Adrenal gland (tissue), 19 donors: ENCODE measurements at places on chromosomes 16 and 17. TPM values are rescaled to one million over a fixed set of nuclear protein-coding genes. Genes with fewer than 3 reads are reported as not detected.
A peak's percentile ranks its signal among the peaks of the same experiment; 100 is the strongest.

The PLEKHH3 gene
- 1.8 TPM for polyA plus RNA-seq

GRCh38 chr16:87043231-87044031 is 273.8 kb downstream of the C16orf95 start:
- DNase-seq: no peak

The MT1G gene
- 87.2 TPM for polyA plus RNA-seq

DNA sequence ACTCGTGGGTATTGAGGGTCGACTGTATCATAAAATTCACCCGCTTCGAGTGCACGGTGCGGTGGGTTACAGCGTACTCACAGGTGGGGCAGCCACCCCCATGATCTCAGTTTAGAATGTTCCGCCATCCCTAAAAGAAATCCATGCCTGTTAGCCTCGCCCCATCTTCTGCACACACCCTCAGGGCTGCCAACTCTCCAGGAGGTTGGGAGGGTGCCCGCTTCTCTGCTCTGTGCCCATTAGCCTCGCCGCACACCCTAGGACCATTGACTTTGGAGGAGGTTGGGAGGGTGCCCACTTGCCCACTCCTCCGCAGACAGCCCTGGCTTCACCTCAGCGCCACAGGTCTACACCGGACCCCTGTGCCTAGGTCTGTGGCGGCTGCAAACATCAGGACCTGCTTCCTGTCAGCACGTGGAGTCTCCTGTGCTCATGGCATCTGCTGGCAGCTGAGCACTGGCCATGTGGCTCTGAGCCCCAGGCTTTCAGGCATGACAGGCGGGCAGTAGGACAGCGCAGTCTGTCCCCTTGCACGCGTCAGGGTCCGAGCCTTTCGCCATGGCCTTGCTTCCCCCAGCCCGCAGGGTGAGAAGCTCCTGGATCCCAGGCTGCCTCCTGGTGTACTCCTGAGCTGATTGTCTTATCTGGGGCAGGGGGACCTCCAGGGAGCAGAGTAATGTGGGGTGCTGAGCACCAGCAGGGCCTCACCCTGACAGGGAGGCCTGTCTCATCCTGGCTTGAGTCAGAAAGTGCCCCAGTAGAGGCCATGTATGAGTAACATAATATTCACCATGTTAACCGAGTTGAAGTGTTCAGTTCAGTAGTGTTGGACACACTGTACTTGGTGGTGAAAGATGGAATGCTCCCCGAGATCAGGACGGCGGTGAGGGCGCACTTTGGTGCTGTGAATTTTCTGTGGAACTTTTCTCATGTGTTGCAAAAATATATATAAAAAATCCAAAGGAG is 21.9 kb downstream of the NME3 start:
- DNase-seq: no peak

GRCh38 chr16:25151996-25152395 is 40.5 kb downstream of the LCMT1 start:
- DNase-seq: no peak

DNA sequence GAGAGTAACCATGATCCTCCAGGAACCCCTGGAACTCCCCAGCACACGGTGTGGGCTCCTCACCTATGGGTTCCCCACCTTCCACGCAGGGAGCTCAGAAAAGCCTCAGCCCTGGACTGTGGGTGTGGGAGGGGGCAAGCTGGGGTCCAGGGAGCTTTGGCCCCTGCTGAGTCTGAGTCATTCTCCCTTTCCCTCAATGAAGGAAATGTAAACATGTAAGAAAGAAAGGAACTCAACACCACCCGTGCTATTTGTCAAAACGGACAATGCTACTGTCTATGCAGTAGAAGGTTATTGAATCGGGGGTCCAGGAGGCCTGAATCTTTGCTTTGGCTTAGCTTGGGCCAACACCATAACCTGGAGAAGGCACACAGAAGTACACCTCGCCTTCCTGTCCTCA is 222.8 kb downstream of the PMP22 start:
- DNase-seq: no peak

DNA sequence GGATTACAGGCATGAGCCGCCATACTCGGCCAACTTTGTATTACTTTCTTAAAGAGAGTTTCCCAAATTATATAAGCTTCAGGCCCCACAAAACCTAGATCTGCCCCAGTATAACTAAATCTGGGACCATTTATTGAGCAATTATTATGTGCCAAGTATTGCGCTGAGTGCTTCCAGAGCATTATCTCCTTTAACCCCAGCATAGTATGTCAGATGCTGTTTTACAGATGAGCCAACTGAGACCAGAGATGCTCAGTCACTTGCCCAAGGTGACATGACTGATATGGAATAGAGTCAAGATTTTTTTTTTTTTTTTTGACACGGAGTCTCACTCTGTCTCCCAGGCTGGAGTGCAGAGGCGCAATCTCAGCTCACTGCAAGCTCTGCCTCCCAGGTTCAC is 1.9 kb upstream of the ERBB2 start:
- no peak for DNase-seq

- no peak for DNase-seq
Observed at GRCh38 chr17:52751051-52751450, 592.5 kb upstream of the CA10 start.

The SLC26A11 gene
- polyA plus RNA-seq: 58.2 TPM

DNA sequence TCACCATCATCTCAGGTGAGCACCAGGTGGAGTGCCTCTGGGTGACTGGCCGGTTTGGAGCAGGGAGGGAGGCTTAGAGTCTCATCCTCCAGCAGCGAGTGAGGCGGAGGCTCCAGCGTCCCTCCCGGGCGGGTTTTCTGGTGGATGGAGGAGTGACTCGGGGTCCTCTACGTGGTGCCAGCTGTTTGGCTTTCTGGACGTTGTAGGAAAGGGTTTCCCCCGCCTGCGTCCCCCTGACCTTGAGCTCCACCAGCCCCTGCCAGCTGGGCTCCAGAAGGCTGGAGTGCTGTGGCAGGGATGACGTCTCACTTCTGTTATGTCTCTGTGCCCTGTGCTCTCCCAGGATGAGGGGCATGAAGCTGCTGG is 522 bp downstream of the DNASE1 start:
- DNase-seq: no peak

DNA sequence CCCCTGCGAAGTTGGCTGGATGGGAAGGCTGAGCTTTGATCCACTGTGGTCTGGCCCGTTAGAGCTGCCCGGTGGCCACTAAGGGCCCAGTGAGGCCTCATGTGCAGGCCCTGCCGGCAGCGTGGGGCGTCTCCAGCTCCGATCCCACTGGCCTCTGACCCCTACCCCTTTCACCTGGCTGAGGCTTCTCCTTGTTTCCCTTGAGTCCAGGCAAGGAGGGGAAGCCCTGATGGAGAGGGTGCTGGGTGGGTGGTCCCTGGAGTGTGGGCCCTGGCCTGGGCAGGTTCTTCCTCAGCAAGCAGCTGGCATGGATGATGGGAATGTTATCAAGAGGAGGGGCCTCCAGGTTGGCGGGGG is 356.8 kb downstream of the SEC14L1 start:
- DNase-seq: no peak

- no peak for DNase-seq
Observed at GRCh38 chr16:80725566-80726162, 78.7 kb downstream of the CDYL2 start.

- DNase-seq: no peak
Observed at GRCh38 chr17:59124665-59125064, 18.0 kb upstream of the TRIM37 start.

DNA sequence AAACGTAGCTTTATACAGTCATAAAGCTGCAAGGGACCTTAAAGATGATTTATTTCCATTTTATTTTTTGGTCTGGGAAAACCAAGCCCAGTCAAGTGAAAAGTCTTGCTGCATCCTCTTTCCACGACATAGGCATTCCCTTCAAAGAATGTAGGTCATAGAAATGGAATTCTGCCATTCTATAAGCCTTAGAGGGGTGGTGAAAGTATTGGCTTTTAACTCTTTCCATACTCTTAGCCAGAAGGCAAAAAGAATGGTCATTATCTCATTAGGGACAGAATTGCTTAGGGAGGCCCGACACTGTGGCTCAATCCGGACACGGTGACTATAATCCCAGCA is 7.9 kb upstream of the MSL1 start:
- DNase-seq: no peak

DNA sequence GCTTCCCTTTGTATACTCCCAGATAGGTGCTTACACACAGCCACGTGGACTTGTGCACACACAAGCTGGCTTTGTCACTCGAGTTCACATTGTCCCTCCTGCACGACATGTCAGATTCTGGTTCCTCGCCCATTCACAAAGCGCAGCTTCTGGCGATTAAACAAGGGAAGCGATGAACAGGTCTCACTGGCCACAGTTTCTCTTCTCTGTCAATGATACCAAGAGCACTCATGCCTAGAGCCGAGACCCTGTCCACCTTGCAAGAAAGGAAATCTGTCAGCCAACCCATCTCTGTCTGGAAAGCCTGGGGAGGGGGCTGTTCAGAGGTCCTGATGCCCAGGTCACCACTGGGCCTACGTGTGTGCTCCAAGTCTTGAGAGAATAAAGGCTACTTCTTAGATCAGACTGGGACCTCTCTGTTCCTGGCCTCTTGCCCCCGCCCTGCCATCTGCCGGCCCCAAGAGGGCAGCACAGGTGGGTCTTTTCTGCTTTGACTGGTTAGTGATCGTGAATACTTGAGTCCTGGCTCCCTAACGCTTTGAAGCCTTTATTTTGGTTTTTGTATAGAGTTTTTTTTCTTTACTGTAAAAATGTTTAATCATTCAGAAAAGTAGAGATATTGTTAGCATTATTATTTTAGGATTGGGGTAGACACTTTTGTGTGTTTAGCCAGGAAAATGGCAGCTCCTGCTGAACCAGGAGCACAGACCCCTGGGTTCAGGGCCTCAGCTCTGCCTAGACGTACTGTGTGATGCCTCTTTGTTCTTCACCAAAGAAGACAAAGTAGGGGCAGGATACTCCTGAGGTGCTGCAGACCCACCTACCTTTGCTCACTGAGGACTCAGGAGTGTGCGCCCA is 104.7 kb downstream of the MRM1 start:
- DNase-seq: peak; percentile 39

GRCh38 chr17:67052720-67053437 is 8.5 kb downstream of the CACNG1 start:
- no peak for DNase-seq

- no peak for DNase-seq
Observed at GRCh38 chr16:23823475-23824384, 12.1 kb upstream of the PRKCB start.

DNA sequence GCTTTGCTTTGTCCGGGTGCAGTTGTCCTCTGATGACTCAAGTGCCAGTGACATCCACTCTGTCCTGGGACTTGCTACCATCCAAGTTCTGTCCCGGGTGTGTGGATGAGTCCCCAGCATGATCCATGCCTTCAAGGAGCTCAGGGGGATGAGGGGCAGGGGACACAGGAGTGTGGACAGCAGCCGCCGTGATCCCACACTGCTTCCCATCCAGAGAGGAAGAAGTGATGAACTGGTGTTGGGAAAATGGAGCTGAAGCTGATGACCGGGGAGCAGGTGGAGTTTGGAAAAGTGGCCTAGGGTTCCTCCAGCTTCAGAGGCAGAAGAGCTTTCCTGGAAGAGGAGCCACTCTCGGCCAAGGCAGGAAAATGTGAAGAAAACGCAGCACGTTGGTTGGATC is 249.6 kb upstream of the TNRC6C start:
- no peak for DNase-seq

The CACNG4 gene
- 0.29 TPM for polyA plus RNA-seq

GRCh38 chr17:36153895-36154610 is 22.4 kb downstream of the TBC1D3B start:
- DNase-seq: no peak

The MLX gene
- 52.6 TPM for polyA plus RNA-seq

DNA sequence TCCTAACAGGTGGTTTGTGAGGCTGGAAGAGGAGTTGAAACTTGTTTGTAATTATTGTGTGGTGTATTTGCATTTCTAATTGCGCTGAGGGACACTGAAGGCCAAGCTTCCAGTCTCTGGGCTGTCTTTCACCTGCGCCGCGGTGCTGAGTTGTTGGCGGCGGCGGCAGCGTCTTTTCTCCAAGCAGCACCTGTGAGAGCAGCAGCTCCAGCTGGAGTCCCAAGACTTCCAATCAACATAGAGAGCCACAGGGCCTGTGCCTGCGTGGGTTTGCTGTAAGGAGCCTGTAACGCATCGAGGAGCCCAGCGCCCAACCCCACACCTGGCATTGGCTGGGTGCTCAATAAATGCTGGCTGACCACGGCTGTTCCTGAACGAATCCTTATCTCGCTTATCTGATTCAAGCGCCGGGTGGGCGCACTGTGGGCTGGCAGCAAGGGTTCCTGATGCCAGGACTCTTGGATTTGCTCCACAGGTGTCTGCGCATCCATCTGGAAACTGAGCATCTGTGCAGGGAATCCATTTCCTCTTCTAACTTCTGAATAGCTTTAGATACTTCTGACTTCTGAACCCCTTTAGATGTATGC is 138.1 kb downstream of the ASIC2 start:
- no peak for DNase-seq

DNA sequence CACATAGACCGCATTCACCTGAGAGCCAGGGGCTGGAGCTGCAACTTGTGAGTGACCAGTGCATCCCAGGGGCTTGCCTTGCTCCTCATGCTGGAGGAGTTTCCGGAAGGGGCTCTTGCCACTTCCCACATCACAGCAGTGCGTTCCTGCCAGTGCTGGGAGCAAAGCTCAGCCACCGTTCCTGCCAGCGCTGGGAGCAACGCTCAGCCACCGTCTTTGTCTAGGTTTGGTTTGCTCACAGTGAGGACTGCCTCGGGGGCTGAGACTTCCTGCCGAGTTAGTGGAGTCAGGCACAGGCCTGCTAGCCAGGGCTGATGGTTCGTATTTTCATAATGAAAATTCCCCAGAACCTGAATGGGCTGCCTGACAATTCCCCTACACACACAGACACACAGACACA is 5.4 kb upstream of the CHRNE start:
- DNase-seq: no peak

DNA sequence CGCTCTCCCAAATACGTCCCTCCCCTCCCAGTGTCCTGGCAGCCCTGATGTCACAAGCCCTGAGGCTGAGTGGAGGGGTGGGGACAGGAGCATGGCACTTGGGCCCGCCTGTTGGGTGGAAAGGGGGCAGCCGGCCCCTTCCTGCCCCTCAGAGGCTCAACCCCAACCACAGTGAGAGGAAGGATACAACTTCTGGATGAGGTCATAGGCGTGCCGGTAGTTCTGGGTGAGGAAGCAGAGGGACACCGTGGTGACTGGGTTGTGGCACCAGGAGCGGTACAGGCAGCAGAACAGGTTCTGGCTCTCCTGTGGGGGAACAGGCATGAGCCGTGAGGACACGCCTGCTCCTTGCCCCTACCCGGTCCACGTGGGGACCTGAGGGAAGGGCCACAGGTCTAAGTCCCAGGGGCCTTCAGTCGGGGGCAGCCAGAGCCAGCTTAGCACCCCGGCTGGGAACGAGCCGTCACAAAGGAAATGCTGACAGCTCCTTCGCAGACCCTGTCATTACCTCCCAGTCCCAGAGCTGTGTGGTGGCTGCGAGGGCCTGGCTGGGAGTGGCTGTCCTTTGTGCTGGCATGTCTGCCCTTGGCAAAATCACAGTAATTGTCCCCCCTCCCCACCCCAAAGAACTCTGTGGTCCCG is 11.2 kb upstream of the MTSS2 start:
- no peak for DNase-seq
